HepG2 (cell line): ENCODE measurements at places on chromosomes 16 and 17.

GRCh38 chr16:5581908-5582307, 484.3 kb upstream of the EEF2KMT start:
- no peak for DNase-seq

DNA sequence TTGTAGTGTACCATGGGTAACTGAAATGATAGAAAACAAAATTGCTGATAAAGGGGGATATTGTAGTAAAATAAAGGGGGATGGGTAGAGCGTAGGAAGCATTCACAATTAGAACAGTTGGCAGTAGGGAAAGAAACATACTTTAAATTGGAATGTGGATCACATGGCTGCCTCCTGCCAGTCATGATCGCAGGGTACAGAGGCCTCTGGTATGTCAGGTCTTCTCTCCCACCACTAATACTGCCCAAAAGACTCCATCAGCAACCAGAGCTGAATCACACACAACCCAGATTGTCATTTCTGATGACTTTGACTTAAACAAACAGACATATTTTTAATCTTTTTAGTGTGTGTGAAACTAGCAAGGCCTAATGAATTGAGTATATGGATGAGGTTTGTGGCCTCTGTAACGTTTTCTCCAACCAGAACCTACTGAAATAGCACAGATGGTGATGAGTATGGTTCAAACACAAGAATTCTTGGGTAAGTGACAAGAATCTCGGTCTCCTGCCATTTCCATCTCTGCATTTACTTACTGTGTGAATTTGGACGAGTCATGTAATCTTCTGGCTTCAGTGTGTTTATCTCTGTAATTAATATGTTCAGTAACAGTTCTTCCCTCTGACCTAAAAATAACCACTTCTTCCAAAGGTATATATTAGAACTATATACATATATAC, 112.6 kb downstream of the USP22 start:
- no peak for DNase-seq

DNA sequence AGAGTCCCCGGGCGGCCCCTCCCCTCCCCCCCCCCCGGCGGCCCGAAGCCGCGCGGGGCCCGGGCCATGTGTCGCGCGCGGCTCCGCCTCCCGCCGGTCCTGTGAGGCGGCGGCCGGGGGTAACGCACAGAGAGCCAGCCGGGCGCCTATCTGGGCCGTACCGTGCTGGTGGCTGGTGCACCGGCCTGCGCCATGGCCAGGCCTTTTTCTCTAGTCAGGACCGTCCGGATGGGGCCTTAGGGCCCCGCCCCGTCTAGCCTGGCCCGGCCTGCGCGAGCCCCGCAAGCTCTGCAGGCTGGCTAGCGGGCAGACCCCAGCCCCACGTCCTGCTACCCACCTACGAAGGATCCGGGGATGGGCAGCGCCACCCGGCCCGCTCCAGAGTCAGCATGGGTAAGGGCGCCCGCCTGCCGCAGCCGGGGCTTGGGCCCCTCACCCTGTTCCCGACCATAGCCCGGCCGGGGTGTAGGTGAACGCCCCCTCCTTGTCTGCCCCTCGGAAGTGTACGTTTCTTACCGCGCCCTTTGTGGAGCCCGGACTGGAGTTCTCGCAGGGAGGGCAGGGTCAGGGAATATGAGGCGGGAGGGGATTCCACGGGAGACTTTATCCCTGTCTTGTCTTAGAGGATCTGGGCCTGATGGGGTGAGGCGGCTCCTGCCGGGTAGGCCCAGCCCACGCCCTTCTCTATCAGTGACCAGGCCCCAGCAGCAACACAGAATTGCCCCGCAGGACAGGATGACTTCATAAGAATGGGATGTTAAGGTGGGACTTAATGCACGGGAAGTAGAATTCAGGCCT, at the start of gene CENPT:
Gene CENPT (minus strand): TSS at position 630 of the 798 bp plus-strand sequence. CDS start 13,834 bp downstream, outside the sequence.
- peak; percentile 70 for DNase-seq

GRCh38 chr16:404971-405486, 3.3 kb downstream of the DECR2 start:
- no peak for DNase-seq

DNA sequence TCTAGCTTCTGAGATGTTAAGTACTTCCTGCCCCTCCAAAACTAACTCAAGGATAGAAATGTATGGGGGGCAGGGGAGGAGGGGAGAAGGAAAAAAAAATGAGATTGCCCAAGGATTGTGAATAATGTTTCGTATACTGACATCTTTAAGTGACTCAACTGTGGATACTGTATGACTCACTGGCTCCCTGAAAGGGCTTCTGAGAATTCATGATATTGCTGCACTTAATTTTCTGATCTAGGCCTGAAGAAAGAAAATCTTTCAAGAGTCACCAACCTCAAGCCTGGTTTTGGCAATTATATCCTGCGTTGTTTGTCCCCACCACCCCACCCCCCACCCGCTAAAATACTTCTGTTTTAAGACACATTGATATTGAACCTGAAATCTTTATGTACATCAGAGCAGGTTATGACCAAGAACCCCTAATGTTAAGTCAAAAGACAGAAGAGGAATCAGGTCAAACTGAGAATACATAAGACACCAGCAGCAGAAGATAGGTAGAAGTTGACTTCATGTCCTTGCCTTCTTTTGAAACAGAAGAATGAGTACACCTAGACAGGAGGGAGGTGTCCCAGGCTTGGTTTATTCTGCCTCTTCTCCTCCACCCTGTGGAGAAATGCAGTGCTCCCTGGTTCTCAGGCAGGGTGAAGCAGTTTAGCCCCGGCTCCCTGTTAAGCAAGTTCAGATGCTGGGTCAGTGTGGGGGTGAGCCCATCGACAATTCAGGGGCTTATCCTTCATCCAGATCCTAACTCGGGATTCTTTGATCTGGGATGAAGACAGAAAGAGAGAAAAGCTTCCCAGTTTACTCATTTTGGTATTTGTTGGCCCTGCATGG, 3.3 kb upstream of the FBXL20 start:
- DNase-seq = no peak

DNA sequence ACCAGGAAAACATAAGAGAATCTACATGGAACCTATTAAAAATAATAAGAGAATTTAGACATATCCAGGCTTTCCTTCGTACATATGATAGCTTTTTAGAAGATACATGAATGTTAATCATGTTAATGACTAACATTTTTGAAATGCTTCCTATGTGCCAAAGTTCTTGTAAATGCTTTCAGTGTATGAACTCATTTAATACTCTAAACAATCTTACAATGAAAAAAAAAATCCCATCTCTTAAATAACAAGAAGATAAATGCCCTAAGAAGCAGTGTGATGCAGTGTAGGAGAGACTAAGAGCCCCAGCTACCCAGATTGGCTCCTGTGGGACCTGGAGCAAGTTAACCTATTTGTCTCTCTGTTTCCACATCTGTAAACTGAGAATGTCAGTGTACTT, 220.4 kb upstream of the MYOCD start:
- DNase-seq = no peak

GRCh38 chr17:74190154-74190553, 13.3 kb upstream of the RPL38 start:
- DNase-seq = peak; percentile 44

DNA sequence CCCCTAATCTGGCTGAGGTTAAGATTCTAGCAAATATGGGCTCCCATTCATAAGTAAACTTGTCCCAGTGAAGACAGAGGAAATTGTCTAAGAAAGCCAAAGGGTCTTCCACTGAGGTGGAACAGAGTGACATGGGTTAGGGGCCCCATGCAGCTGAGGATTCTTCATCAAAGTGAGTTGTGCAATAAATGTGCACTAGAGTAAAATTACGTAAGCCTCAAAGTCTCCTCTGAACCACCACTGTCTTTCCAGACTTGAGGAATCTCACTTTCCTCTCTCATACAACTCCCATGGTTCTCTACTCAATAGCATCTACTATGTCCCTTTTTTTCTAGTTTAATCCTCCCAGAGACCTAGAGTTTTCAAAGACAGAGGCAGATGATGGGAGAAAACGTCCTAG, 132.4 kb downstream of the CA10 start:
- DNase-seq = no peak

DNA sequence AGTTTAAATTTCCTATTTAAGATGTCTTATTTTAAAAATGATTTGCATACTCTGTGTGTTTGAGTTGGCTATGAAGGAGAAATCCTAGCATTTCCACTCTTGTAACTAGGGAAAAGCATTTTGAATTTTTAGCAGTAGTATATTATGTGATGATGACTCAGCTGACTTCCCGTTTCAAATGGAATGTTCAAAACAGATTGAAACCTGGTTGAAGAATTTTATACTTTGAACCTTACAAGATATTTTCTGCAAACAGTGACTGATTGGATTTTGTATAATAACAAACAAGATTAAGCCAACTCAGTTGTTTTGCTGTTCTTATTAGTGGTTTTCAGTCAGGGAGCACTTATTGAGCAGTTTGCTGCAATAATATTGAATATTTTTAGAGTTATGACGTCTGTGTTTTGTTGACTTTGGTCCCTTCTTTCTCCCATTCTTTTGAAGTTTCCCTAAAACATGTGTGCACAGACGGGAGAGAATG, 8.0 kb downstream of the TNRC6A start:
- DNase-seq = peak; percentile 86

DNA sequence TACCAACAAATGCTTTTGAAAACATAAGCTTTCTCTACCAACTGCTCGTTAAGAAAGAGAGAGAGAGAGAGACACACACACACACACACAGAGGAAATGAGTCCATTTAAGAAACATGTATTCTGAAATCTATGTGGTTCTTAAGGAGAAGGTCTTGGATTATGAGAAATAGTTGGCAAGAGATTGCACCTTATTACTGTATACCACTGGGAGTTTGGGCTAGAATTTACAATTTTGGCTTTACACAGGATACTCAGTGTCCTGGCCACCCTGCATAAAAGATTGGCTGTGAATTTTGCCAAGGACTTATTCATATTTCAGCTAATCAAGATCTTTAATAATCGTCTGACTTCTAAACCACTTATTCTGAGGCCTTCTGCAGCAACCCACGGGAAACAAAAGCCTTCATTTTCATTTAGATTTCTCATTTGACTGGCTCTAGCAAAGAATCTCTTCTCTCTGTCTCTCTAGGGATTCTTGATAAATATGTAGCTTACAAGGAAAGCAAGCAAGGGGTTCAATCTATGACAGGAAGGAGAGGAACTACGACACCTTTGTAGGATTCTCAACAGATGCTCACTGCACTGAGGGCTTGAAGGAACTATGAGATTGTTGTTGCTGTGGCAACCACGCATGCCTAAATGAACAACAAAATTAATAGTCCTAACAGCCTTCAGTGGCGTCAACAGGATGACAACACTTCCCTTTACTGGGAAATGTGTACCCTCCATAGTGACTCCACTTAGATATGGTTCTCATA, 75.3 kb upstream of the GNAO1 start:
- no peak for DNase-seq

GRCh38 chr16:68512183-68512582, 26.9 kb upstream of the ZFP90 start:
- DNase-seq = no peak
